ENCODE measurements at places on chromosomes 3 and 15.

- DNase-seq: no peak
These were observed 68.4 kb downstream of the HES1 start for GRCh38 chr3:194204042-194204987.

- DNase-seq: no peak
These were observed 252.5 kb downstream of the THRB start for GRCh38 chr3:24242012-24242698.

GRCh38 chr15:40163657-40164416 lies 3.0 kb downstream of the BUB1B start:
- DNase-seq: no peak

- no peak for DNase-seq
These were observed 301.4 kb downstream of the RBMS3 start for GRCh38 chr3:29582273-29582672.

DNA sequence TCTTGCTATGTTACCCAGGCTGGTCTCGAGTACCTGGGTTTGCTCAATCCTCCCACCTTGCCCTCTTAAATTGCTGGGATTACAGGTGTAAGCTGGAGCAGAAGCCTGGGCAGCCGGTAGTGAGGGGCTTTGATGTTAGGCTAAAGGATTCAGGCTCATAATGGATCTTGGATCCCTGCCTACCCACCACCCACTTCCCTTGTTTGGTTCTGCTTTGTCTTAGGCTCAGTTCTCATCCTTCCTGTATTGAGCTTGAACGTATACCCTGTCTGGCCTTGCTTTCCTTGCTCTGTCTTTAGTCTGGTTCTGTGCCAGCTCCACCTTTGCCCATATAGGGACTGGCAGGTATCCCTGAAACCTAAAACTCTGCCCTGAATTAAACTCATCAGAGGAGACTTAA lies 1.7 kb downstream of the PPCDC start:
- DNase-seq: no peak

GRCh38 chr15:48935236-48935635 lies 28.5 kb downstream of the SHC4 start:
- no peak for DNase-seq

- DNase-seq: no peak
These were observed 83.6 kb downstream of the SLC7A14 start for GRCh38 chr3:170502297-170502696.
